ENCODE measurements at places on chromosomes 3 and 15. TPM values are rescaled to one million over a fixed set of nuclear protein-coding genes. Genes with fewer than 3 reads are reported as not detected.

DNA sequence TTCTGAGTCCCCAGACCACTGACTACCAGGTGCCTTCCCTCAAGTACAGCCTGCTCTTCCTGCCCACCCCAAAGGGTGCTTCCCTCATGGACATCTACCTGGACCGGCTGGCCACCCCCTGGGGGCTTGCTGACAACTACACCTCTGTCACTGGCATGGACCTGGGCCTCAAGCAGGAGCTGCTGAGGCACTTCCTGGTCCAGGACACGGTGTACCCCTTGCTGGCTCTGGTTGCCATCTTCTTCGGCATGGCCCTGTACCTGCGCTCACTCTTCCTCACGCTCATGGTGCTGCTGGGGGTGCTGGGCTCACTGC is 9.3 kb downstream of the DISP2 start:
- DNase-seq, result no peak

DNA sequence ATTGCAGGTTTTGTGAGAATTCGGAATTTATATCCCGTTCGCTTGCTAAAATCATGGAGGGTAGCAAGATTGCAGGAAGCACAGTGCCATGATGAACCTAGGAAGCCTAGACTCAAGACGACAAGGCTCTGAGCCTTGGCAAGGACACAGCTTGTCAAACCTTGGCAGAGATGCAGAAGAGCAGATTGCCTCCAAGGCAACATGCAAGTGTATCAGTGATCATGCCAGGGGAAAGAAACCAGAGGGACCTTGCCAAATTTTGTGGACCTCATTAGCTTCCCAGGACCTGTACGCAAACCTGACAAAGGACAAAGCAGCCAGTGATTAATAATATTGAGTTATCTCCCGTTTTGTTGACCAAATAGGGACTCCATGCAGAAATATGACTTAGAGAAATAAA is 159.7 kb downstream of the GOLIM4 start:
- no peak for DNase-seq

- DNase-seq, result no peak
Measured at GRCh38 chr3:168141405-168141998, 45.8 kb upstream of the GOLIM4 start.

Gene CACNA2D2
- 0.56 TPM for total RNA-seq

Gene CHRNA7
- total RNA-seq, result 2.0 TPM
